ENCODE measurements at places on chromosomes 1 and 21.

DNA sequence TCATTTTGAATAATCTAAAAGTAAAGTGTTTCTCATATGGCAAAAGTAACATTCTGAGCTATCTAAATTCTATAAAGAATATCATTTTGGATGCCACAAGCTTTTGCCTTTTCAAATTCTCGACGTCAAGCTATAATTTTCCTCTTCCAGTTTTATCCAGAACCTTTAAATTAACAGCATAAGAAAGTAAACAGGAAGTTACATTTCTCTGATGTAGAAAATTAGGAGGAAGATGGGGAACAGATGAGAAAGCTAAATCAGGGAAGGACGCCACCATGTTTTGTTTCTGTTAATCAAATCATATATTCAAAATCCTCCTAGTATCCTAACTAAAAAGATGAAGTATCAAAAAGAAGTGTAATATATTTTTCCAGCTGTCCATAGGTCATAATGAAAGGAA, 8.8 kb upstream of the CAMSAP2 start:
- peak; percentile 17 for DNase-seq

GRCh38 chr1:179177182-179177581, 52.3 kb downstream of the ABL2 start:
- DNase-seq: peak; percentile 79

- peak; percentile 69 for DNase-seq
Observed at GRCh38 chr1:35288761-35289160, 20.3 kb downstream of the ZMYM4 start.

GRCh38 chr1:24742090-24742938, 2.9 kb upstream of the CLIC4 start:
- peak; percentile 53 for DNase-seq

- DNase-seq: no peak
Observed at GRCh38 chr1:246680190-246680589, 44.0 kb upstream of the SCCPDH start.

GRCh38 chr1:209657140-209657879, 5.1 kb upstream of the LAMB3 start:
- DNase-seq: peak; percentile 30

GRCh38 chr21:15277466-15277865, 212.7 kb upstream of the NRIP1 start:
- no peak for DNase-seq

DNA sequence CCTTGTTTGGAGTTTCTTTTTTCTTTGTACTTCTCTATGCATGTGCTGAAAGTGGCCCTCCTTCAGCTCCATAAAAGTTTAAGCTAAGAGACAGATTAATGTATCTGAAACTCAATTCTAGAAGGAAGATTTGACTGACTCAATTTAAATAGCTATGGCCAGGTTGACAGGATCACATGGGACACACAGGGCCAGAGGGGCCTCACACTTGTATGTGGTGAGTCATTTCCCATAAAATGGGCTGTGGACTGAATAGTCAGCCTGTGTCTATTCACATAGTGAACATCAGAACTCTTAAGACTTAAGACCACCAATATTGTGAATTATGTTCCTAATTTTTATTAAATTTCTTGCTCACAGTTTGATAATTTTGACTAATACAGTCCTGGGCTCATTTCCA, 45.7 kb upstream of the DEPDC1 start:
- DNase-seq: peak; percentile 10

DNA sequence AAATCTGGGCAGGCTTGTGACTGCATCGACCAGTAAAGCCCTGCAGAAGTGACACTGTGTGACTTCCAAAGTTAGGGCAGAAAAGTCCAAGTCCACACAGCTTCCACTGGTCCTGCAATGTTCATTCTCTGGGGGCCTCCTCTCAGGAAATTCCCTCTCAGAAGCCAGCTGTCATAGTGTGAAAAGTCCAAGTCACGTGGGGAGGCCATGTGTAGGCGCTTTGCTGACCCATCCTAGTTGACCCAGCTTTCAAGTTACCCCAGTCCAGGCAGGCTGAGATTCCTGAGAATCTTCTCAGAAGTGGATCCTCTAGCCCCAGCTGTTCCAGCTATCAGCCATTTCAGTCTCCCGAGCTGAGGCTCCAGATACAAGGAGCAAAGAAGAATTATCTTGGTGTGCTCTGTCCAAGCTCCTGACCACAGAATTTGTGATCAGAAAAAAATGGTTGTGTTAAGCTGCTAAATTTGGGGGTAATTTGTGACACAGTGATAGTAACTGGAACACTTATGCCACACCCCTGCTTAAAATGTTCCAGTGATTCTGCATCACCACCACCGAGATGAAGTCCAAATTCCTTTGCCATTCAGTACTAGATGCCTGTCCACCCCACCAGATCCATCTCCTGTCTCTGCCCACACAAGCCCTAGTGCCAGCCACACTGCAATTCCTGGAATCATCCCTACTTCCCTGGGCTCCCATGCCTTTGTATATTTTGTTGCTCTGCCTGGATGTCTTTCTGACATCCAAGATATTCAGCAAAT, 2.5 kb upstream of the STUM start:
- DNase-seq: peak; percentile 24

GRCh38 chr1:155053531-155054105, 2.5 kb downstream of the ADAM15 start:
- DNase-seq: no peak

- peak; percentile 53 for DNase-seq
Observed at GRCh38 chr1:92820024-92820423, 11.8 kb upstream of the RPL5 start.

Measured in GM23248 (cell line).